Stimulated activated CD4-positive, alpha-beta T cell treated with anti-CD3 and anti-CD28 coated beads, Interleukin-1b, Interleukin-23, amount 100 ng/mL, for 4 hours (primary cell): ENCODE measurements at places on chromosomes 12 and 14.

- DNase-seq = no peak
These were observed 381.6 kb downstream of the FOXG1 start for GRCh38 chr14:29148221-29148620.

- no peak for DNase-seq
These were observed 87.6 kb downstream of the PPP2R5C start for GRCh38 chr14:101849125-101849524.

GRCh38 chr14:53226553-53226952 is 73.4 kb upstream of the DDHD1 start:
- DNase-seq = no peak

DNA sequence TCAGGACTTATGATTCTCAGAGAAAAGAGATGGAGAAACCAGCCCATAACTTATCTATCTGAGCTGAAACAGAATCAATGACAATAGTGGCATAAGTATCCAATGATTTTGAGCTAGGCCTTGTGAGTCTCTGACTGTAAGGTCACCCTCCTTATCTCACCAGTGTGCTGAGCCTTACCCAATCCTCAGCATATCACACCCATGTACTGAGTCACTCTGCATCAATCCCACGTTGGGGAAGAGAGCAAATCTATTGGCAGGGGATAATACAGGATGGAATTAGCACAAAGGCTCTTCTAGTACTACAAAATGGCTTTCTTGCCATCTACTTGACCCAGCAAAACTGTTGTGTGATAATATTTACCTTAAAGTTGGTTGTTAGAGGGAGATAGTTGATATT is 997.8 kb downstream of the NRXN3 start:
- no peak for DNase-seq

GRCh38 chr12:25970082-25970481 is 11.6 kb downstream of the RASSF8 start:
- no peak for DNase-seq
